ENCODE measurements at places on chromosomes 11 and 22. TPM values are rescaled to one million over a fixed set of nuclear protein-coding genes. Genes with fewer than 3 reads are reported as not detected.

Gene RPUSD4
- total RNA-seq, result 18.5 TPM

Gene PNPLA5
- total RNA-seq, result not detected

Gene CHRM4
- total RNA-seq, result 0.70 TPM

Gene SAA4
- not detected for total RNA-seq

Gene SLC35F2
- total RNA-seq, result 39.6 TPM

Gene RAB39A
- total RNA-seq, result 0.36 TPM

Gene CABP4
- total RNA-seq, result not detected

Gene MRGPRF
- 0.12 TPM for total RNA-seq

Gene GATD1
- total RNA-seq, result 40.5 TPM

Gene CDCA5
- 57.4 TPM for total RNA-seq

All from A549 treated with Mapracorat at 1 μM for 4 hours (cell line).